NCI-H510A (cell line): ENCODE measurements at places on chromosomes 2 and 18.

DNA sequence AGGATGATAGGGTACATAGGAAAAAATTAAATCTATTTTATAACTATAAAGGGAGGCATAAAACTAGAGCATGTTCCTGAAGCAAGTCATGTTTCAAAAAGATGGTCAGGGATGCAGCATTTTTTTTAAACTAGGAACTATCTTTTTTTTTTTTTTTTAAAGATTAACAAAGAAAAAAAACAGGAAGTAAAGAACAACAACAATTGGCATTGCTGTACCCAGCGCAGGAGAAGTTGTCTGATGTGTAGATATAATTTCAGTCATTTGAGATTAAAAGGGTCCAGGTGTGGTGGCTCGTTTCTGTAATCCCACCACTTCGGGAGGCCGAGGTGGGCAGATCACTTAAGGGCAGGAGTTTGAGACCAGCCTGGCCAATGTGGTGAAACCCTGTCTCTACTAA, 41.5 kb downstream of the PMAIP1 start:
- DNase-seq, result no peak

DNA sequence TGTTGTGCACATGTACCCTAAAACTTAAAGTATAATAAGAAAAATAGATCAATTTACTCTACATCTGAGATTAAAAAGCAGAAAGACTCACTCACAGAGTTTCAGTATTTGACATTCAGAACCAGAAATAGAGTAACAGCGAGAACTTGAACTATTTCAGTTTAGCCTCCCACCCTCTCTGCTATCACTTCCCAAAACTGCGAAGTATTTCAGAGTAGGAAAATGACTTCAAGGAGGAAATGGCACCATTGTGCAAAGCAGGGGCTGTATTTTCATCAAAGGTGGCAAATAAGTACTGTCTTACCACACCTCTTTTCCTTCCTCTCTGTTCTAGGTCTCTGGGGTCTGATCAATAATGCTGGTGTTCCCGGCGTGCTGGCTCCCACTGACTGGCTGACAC, 13.6 kb downstream of the DHRS9 start:
- DNase-seq, result no peak

DNA sequence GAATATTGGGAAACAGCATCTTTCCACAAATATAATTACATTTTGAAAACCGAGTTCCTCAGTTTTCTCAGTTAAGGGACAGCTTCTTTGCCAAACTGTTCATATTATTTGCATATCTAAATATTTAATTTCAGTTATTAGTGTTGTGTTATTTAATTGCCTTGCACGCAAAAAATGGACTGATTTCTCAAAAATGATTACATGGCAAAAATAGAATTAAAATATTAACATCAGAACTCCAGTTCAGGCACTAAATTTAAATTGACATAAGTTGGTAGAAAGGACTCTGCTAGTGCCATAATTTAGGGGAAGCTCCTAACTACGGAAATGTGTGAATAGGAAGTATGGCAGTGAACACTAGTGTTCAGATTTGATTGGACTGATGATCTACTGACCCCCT, 209.6 kb downstream of the PARD3B start:
- no peak for DNase-seq

DNA sequence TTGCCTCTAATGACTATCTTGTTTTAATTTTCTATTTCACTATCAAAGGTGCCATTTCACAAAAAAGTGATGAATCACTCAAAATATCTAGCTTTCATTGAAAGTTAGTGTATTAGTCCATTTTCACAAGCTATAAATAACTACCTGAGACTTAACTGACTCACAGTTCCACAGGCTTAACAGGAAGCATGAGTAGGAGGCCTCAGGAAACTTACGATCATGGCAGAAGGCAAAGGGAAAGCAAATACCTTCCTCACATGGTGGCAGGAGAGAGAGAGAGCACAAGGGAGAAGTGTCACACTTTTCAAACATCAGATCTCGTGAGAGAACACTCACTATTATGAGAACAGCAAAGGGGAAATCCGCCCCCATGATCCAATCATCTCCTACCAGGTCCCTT, 1220.4 kb upstream of the ZEB2 start:
- DNase-seq, result no peak

GRCh38 chr2:159445307-159445706, 158.8 kb upstream of the WDSUB1 start:
- DNase-seq, result no peak

DNA sequence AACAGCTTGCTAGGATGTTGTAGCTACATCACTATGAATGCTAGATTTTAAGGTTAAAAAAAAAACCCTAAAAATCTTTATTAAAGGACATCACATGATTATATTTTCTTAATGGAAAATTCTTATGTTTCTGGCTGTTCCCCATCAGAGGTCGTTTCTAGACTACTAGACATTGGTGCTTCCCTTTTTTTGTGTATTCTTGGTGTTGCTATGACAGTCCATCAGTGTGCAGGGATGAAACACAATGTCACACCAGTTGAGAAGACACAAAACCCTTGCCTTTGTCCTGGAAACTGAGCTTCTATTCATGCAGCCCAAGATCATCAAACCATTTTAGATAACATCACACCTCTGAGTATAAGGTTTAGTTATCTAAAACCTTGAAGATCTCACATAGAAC, 19.9 kb upstream of the TMEM131 start:
- DNase-seq, result no peak

GRCh38 chr2:43762286-43762685, 11.6 kb upstream of the DYNC2LI1 start:
- DNase-seq, result no peak

DNA sequence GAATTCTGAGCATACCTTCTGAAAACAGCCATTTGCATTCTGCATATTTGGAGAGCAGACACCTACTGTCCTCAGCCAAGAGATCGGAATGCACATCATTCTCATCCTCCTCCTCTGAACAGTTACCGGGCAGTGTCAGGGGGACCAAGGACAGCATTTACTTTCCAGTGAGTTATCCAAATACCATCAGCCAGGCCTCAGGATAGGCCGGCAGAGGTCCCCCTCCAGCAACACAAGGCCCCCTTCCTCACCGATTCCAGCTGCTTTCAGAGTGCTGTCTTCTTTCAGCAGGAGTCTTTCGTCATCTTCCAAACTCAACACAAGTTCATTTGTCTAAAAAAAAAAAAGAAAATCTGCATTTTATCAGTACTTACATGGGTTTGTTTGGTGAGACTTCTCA, 55.3 kb downstream of the C2orf76 start:
- DNase-seq, result no peak

GRCh38 chr2:182767578-182767977, 51.5 kb downstream of the DNAJC10 start:
- DNase-seq, result no peak

GRCh38 chr2:39283561-39283960, 39.8 kb upstream of the CDKL4 start:
- DNase-seq, result no peak

DNA sequence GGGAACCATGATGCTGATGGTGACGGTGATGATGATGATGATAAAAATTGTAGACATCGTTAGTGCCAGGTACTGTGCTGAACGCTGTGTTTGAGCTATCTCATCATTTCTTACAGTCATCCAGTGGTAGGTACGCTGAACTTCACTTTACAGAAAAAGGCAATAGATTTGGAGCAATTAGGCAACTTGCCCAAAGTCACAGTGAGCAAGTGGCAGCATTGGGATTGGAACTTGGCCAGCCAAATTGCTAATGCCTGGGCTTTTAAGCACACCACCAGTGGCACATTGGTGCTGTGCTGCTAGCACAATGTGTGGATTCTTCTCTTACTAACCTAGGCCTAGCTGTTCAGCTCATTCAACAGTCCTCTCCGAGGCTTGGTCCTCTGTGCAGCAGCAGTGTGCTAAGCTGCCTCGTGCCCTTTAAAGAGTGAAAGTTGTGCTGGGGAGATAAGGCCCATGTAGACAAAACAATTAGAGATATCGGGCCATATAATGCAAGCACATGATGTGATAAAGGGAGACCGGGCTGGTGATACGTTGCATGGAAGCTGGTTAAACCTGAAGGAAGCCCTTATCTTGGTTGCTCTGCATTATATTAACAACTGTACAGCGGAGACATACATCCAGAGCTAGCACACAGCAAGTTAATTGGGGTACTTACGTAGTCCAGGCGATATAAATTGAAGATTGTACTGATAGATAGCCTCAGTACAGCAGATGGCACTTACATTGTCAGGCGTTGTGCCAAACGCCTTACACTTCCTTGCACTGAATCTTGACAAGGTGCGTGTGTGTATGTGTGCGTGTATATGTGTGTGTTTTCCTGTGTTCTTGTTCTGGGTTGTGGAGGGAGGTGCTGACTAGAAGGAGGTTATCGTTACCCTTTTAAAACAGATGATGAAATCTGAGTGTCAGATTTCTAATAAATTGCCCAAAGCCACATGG, 28.4 kb downstream of the HK2 start:
- no peak for DNase-seq

DNA sequence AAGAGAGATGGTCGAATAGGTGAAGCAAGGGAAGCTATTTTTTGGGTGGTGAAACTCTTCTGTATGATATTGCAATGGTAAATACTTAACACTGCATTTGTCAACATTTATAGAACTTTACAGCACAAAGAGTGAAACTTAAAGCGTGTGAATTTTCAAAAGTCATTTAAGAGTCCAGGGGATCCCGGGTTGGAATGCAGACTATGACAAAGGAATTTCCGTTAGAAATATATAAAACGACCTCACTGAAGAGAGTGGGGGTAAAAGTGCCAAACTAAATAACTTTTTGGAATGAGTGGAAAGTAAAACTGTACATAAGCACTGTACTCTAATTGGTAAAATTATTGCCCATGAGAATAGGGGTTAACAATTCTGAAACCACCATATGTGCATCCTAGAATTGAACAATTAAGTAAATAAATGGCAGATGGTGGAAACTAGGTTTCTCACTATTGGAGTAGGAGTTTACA, 191.0 kb upstream of the FN1 start:
- DNase-seq, result no peak

- no peak for DNase-seq
These were observed 2.2 kb downstream of the IRS1 start for GRCh38 chr2:226797289-226797988.

DNA sequence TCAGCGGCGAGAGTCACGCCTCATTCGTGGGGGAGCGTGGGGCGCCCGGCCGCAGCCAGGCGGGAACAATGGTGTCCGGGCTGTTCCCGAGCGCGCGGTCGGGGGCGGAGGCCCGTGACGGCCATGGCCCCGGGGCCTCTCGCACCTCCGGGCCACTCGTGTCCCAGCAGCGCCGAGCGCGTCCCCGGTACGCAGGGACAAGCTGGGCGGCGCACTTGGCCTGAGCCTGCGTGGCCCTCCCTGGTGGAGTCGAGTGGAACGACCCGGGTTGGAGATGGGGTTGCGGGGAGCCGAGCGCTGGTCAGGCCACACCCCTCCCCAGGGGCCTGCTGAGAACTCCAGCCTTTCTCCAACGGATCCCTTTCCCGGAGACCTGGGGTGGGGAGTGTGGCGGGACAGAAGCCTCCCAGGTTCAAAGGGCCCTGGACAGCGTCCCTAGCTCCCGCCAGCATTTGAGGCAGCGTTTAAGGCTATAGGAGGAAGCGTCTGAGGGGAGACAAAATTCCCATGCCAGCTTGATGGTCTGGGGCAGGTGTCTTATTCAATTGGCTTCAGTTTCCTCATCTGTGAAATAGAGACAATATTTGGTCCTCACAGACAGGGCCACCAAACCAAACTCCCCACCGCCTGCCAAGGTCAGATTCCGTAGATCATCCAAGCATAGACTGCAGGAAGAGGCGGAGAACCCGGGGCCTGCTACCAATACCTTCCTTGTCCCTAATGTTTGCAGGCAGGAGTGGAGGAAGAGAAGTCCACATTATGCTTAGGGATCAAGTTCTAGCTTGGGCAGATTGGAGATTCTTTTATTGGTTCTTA, 553 bp downstream of the CNDP2 start:
- peak; percentile 68 for DNase-seq

- DNase-seq, result no peak
These were observed 97.7 kb downstream of the ZNF532 start for GRCh38 chr18:58962336-58962735.

DNA sequence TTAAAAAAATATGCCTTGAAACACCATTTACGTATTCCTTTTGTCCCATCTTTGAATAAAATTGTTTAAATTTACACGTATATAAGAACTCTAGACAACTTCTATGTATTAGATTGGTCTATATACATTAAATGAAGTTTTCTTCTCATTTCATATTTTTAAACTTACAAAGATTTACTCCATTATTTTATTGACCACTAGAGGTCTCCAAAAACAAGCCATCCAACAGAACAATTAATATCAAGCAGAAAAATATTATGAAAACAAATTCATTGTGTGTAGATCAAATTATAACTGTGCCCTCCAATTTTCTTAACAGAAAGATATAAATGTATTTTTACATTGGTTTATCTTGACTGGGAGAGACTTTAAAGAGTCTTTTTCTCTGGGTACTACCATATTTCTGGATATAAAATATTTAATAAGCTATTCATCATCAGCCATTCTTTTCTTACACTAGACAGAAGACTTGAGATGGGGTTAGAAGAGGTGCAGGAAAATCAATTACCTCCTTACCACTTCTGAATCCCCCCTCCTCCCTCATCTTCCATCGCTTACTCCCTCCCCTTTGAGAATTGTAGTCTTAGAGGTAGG, 66.5 kb downstream of the DPP4 start:
- DNase-seq, result no peak

GRCh38 chr2:104332731-104333130, 521.2 kb upstream of the POU3F3 start:
- no peak for DNase-seq

DNA sequence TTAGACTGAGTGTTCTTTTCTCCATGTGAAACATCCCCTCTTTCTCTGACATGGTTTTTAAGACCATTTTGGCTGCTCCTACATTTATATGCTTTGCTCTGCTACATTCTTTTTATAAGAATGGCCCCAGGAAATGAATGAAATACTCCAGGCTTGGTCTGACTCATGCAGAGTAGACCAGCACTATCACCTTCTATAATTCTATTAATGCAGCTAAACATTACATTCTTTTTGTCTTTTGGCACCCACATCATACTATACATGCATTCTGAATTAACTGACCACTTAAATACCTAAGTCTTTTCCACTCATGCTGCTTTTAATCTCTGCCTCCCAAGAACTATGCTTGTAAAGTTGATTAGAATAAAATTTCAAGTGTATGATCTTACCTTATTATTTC, 94.1 kb downstream of the AAK1 start:
- DNase-seq, result no peak

DNA sequence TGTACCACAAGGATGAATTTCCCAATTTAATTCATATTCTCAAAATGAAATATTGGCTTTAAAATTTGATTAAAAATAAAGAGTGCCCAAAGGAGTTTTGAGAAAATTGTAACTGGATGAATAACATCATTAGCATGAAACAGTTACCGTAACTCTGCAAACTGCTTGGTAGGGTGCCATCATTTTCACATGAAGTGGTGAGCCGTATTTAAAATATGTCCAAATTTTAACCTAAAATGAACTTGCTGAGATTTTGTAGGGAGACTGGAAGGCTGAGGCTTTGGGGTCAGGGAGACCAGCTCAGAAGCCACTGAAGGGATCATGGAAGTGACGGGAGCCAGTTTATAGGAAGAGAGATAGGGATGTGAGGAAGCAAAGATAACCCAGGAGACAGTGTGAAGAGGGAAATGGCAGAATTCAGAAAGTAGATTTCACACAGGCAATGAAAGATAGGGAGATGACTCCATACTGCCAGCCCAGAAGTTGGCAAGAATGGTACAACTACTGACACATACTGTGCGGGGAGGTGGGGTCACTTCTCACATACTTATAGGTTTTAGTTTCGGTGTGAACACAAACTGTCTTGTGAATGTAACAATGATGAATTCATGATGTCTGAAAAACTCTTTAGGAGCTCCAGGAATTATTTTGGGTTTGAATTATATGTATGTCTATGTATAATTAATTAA, 53.8 kb downstream of the EFEMP1 start:
- no peak for DNase-seq
